Kasumi-1 (cell line): ENCODE measurements at places on chromosomes 5 and 9.

GRCh38 chr9:125541840-125542243 is 165.2 kb downstream of the MAPKAP1 start:
- DNase-seq, result no peak

DNA sequence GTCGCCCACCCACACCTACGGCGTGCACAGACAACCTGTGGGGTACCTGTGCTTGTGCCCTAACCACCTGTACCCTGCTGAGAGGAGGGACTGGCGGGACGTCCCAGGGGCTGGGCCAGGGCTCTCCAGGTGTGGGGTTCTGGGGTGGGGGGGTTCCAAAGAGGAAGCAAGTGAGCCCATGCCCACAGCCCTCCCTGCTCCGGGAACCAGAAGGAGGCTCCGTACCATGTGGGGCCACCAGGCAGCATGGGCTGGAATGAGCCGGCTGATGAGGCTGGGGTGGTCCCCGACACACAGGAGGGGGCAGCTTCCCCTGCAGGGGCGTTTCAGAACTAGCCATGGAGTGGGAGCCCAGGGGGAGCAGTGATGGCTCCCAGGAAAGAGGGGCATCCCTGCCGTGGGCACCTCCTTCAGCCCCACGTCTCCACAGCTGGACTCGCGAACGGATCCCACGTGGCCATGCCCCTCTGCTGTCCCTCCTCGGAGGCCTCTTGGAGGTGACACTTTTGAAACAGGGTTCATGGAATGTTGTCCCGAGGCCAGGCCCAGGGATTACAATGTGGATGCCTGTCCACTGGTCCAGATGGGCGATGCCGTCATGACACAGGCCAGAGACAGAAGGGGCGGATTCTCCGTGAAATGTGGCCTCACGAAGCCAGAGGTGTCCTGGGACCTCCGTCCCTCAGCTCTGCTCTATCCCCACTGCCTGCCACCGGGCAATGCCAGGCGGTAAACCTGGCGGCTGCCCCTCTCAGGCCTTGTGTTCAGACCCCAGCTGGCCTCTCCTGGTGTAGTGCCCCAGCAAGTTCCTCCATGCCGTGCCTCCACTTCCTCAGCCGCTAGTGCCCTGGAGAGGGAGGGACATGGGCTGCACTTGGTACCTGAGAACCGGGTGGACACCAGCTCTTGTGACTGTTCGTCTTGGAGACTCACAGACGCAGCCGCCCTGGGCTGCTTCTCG is 33.6 kb upstream of the IRX4 start:
- DNase-seq, result no peak

- DNase-seq, result no peak
Measured at GRCh38 chr9:127693143-127693542, 13.6 kb upstream of the CFAP157 start.

GRCh38 chr5:131252824-131253171 is 11.1 kb upstream of the CDC42SE2 start:
- peak; percentile 99 for DNase-seq

DNA sequence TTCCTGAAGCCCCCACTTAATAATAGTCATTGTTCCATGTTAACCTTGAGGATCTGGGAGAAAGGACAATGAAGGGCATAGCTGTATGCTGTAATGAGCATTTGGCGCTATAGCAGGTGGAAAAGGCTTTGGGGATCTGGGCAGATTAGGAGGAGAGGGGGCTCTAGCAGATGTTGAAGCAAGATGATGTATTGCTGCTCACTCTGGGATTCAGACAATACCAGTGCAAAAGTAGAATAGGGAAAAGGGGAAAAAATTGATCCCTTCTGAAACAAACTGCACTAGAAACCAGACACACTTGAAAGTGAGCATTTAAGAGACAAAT is 575.3 kb upstream of the MEF2C start:
- DNase-seq, result no peak

DNA sequence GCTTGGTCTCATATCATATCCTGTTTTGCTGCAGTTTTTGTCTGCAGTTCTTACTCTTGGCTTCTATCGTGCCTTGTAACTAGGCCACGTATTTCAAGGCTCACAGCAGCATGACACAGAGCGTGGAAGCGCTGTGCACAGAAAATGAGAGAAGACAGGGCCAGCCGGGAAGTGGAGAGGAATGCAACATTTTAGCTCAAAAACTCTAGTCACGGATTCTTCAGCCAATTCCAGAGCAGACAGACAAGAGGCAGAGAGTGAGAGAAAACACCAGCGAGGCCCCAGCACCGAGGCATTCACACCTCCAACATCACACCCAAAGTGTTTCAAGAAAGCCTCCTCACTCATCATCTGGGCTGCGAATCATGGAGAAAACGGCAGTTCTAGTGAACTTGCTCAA is 160.8 kb downstream of the DNAH5 start:
- DNase-seq, result no peak

DNA sequence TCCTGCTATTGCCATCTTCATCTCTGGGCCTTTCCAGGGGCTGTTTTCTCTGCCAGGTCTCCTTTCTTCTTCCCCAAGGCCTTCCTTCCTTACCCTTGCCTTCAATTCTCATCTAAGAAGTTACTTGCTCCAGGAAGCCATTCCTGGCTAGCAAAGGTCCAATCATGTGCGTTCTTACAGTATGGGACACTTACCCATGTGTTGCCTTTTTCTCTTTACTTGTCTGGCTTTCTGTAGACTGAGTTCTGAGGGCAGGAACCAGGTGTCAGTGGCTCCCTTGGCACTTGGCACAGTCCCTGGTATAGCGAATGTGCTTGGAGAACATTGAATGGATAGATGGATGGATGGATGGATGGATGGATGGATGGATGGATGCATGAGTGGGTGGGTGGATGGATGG is 10.2 kb downstream of the FOXI1 start:
- no peak for DNase-seq

DNA sequence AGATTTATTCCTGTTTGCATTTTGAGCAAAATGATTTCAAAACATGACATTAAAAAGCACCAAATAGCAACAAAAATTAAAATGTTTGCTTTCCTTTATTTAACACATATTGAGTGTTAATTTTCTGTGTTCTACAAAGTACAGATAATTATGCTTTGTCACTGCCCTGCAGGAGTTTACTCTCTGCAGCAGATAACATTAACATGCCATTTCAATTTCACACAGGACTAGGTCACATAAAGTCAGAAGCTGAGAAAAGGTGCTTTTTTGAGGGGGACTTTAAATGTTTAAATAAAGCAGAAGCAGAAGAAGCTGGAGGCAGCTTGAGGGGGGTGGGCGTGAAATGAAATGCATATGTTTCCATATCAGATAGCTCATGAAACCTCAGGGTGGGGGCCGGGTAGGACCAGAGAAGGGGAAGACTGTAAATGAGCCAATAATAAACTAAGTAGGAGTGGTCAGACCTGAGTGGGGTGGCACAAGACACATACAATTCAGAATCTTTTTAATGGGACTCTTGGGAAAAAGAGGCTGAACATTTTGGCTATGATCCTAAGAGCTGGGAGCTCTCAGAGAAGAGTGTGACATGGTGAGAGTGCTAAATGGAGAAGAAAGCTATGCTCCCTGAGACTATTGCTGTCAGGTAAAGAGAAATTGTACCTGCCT is 387.5 kb downstream of the FAM170A start:
- DNase-seq, result no peak

DNA sequence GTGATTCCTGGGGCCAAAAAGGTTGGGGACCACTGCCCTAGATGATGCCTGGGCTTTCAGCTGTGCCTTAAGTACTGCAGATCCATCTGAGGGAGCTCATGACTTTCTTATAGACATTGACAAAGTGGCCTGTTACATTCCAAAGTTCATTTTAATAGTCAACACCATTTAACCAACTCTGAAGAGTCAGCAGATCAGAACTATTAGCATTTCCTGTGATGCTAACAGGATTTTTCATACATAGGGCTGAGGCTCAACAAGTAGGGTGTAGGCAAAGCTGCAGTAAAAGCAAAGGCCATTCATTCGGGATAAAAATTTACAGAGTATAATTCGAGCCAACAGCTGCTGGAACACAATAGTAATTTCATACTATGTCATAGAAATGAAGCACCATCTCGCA is 105.4 kb downstream of the LPAR1 start:
- DNase-seq, result no peak

DNA sequence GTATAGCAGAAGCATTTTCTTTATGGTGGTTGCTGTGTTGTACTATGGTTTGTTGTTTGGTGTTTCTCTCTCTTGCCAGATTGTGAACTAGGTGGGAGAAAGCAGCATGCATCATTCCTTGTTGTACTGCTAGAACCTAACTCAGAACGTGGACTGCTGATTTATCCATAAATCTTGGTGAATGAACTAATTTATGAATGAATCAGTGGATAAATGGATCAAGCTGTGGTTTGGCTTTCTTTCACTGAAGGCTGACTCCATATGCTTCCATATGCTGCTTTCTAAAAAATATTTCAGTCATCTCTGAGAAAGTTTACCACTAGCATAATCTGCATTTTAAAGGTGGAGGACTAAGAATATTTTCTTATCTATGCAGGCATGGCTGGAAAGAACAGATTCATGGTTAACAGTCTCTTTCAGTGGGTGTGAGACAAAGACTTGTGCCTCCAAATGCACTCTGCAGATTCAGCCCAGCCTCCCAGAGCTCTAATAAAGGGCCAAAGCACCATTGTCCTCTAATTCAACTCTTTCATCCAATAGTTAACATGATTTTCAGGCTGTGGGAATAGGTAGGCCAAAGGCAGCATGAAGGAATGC is 237.7 kb downstream of the SH3GL2 start:
- DNase-seq, result no peak

GRCh38 chr5:12016159-12016746 is 112.0 kb upstream of the CTNND2 start:
- DNase-seq, result no peak

DNA sequence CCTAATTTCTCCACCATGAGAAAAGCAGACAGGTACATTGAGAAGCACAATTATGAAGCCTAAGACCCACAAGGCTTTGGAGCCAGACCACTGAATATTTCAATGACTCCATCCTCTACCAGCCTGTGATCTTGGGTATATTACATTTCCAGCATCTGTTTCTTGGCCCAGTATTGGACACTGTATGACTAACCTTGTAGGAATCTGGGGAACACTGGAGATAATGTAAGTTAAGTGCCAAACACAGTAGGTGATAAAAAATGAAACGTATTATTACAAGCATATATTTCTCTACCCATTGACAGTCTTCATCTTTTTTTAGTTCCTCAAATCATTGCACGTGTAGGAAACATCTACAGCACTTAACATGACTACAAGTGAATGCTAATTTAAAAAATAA is 28.6 kb upstream of the FEM1C start:
- DNase-seq, result no peak

- DNase-seq, result no peak
Measured at GRCh38 chr5:156474251-156474650, 147.3 kb downstream of the SGCD start.

DNA sequence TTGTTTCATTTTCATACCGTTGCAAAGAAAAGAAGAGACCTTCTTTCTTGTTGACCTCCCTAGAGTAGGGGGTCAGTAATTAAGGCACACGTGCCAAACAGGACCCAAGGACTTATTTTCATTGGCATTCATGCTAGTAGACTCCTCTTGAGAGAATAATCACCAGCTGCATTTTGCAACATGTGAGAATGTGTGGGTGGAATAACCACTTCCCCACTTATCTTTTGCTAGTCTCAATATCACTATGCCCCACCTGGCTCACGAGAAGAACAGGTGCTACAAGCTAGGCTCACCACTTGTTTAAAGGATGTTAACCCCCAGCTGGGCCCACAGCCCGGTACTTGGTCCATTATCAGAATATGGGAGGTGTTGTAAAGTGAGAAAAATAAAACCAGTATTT is 460.7 kb upstream of the MEF2C start:
- DNase-seq, result no peak

GRCh38 chr5:5539590-5539989 is 117.1 kb downstream of the ICE1 start:
- DNase-seq, result no peak
